Type B pancreatic cell (in vitro differentiated cells): ENCODE measurements at places on chromosomes 4 and X. TPM values are rescaled to one million over a fixed set of nuclear protein-coding genes. Genes with fewer than 3 reads are reported as not detected.

DNA sequence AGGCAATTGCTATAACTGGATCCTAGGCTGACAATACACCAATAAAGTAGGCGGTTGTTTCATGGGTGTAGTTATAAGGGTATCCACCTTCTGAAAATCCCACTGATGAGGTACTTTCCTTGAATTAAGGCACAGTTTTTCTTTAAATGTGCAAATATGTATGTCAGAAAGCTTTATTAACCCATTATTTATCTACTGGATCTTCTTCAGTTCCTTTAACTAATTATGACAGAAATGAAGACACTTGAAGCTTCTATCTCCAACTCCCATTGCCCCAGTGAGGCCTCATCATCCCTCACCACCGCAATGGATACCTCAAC lies 159.6 kb upstream of the KLF3 start:
- DNase-seq = no peak

DNA sequence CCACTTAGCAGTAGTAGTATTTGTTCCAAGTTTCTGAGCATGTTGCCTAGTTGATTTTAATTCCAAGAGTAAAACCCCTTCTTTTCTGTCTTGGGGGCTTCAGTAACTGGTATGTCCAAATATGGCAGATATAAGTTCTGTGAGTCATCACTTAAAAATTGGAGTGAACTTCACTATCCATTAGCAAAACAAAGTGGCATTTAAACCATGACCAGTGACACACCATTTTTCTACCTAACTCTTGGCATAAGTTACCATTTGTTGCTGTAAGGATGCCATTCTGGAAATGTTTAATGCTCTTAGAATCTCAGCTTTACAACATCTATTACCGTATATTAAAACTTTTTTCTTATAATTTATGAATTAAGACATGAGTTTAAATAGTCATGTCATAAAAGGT lies 102.0 kb downstream of the CBR4 start:
- DNase-seq = no peak

GRCh38 chrX:64394874-64395567 lies at the start of gene MTMR8:
MTMR8 (minus strand) TSS chrX:64395452; CDS start chrX:64395363, 89 bp downstream.
- peak; percentile 76 for DNase-seq

DNA sequence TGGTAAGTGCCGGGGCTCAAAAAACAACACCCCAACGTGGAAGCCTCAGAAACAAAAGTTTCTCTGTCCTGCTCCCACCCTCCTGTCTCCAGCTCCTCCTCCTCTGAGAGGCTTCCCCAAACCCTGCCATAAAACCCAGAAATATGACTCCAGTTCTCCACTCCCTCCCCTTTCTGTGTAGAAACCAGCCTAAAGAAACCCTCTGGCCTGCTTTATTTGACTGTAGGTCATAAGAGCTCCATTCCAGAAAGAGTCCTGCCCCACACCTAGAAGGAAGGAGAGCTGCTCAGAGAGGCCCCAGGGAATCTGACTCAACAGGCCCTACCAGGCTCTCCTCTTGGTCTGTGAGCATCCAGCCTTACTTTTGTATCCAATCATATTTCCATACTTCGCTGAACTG lies 872 bp upstream of the S100P start:
- DNase-seq = no peak

- no peak for DNase-seq
Measured at GRCh38 chrX:78950009-78950835, 5.0 kb downstream of the P2RY10 start.

ITM2A gene
- 4.1 and 5.9 TPM in 2 replicates for total RNA-seq

- no peak for DNase-seq
Measured at GRCh38 chr4:169593050-169593560, 19.3 kb downstream of the NEK1 start.

DNA sequence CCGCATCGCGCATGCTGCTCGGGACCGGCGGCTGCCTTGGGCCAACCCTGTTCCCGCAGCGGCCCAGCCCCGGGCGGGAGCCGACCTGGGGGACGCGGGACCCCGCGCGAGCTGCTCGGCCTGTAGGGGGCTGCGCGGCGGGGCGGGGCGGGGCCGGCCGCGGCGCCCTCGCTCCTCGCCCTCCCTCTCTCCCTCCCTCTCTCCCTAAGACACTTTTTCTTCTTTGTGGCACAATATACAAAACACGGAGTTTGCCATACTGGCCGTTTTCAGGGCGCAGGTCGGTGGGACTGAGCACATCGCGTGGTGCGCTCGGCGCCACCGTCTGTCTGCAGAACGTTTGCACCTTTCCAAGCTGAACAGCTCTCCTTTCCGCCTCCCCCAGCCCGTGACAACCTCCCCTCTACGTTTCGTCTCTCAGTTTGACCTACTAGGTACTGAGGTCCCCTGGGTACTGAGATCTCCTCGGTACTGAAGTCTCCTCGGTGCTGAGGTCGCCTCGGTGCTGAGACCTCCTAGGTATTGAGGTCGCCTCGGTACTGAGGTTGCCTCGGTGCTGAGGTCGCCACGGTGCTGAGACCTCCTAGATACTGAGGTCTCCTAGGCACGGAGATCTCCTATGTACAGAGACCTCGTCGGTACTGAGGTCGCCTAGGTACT lies 261.1 kb upstream of the PLCXD1 start:
- no peak for DNase-seq

DNA sequence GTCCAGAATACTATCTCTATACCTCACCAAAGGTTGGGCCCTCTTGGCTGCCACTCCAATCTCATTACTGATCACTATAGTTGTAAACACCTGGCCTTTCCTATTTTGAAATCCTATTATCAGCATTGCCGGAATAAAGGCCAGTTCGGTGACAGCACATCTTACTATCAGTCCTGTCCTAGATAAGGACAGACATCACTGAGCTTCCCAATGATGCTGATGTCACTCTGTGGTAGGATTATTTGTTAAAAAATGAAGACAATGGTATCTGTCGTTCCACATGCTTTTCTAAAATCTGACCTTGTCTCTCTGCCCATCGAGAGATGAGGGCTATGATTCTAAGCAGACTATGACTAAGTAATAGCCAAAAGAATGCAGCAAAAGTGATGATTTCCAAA lies 260.4 kb downstream of the PDGFC start:
- no peak for DNase-seq

GRCh38 chrX:131067846-131068745 lies 9.9 kb downstream of the ARHGAP36 start:
- DNase-seq = no peak

- DNase-seq = no peak
Measured at GRCh38 chr4:153119626-153120025, 84.6 kb upstream of the TRIM2 start.

MAGEA1 gene
- not detected in 2 replicates for total RNA-seq
